ENCODE measurements at places on chromosomes 4 and X.
A peak's percentile ranks its signal among the peaks of the same experiment; 100 is the strongest.

GRCh38 chrX:151687635-151688034, 7.6 kb upstream of the PRRG3 start:
- no peak for DNase-seq

GRCh38 chr4:41102414-41103092, 111.8 kb downstream of the APBB2 start:
- DNase-seq = no peak

GRCh38 chr4:86848732-86849619, at the start of gene SLC10A6:
TSS of gene SLC10A6 (minus strand) at chr4:86849384. CDS start at chr4:86849115, 269 bp downstream.
- no peak for DNase-seq

GRCh38 chr4:189305500-189305899, 635.2 kb upstream of the FRG1 start:
- no peak for DNase-seq

- DNase-seq = peak; percentile 30
Observed at GRCh38 chr4:99946356-99947189, at the start of gene DNAJB14. TSS of gene DNAJB14 (minus strand) at chr4:99946618. CDS start at chr4:99946571, 47 bp downstream.

DNA sequence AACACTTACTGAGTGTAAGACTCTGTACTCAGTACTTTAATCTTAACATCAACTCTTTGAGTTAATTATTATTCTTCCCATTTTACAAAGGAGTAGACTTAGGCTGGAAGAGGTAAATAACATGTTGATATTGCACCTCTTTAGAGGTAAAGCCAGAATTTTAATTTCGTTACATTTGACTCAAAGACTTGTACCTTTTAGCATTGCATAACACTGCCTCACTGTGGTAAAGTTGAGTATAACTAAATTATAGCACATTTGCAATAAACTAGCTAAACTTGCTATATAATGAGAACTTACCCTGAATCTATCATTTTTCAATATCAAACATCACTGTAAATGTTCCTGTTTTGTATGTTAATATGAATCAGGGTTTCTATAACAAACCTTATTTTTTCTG, 218.5 kb downstream of the PRR32 start:
- DNase-seq = no peak
